ENCODE measurements at places on chromosomes 5 and 9. TPM values are rescaled to one million over a fixed set of nuclear protein-coding genes. Genes with fewer than 3 reads are reported as not detected.

Gene SEC24A
- total RNA-seq = 41.7 TPM

Gene PCDHGB3
- 2.8 TPM for total RNA-seq

Gene ARHGEF28
- 8.9 TPM for total RNA-seq

Gene CER1
- total RNA-seq = not detected

Gene NINJ1
- total RNA-seq = 24.9 TPM

Gene KIF4B
- not detected for total RNA-seq

Gene C7
- total RNA-seq = not detected

Gene SYNPO
- total RNA-seq = 6.1 TPM

Gene SNAPC3
- 44.3 TPM for total RNA-seq

Gene PCDHGA8
- 0.86 TPM for total RNA-seq

Gene NR3C1
- total RNA-seq = 125 TPM

Gene CYLC2
- not detected for total RNA-seq

Gene MIGA2
- 31.6 TPM for total RNA-seq

Gene ENTPD8
- total RNA-seq = not detected

Gene ITK
- 0.11 TPM for total RNA-seq

Measured in GM23248 (cell line).